Dermis blood vessel endothelial cell (primary cell): ENCODE measurements at places on chromosomes 12 and 14.

DNA sequence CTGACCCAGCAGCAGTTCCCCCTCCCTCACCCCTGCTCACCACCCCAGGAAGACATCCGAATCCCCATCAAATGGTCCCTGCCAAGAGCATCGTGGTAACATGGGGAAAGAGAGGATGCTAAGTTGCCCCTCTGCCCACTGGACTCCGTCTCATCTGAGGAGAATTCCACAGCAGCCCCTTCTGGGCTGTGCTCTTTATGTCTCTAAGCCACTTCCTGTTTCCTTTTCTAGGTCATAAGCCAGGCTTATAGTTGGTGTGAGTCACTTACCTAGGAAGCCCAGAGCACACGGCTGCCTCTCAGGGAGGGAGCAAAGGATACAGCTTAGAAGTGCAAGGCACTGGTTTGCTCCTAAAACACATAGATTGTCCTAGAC, 76.0 kb downstream of the VCPKMT start:
- DNase-seq = peak; percentile 90

DNA sequence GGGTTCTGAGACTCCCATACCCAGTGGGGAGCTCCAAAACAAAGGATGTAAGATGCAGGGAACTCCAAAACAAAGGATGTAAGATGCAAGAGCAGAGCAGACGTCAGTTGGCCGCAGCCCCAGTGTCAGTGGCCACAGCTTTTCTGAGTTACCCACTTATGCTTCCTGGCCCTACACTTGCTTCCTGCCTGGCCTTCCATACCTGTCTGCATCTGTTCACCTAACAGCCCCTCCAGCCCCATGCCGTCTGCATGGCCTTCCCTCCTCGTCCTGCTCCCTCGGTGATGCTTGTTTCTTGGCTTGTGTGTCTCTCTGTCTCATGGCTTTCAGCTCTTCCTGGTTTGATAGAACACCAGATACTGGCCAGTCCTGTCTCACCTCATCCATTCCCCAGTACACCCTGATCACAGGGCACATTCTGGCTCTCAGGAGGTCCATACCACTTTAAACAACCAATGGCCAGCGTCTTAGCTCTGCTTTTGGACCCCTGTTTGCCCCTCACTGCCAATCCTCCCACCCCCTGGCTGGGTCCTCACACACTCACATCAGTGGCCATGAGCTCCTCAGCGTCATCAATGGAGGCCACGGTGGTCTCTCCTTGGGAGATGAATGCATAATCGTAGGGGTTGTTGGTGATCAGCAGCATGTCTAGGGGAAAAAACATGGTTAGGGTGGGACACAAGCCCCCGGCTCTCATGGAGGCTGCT, 5.3 kb downstream of the MYH7 start:
- DNase-seq = no peak

- no peak for DNase-seq
These were observed 101.9 kb upstream of the BMP4 start for GRCh38 chr14:54058505-54058904.

DNA sequence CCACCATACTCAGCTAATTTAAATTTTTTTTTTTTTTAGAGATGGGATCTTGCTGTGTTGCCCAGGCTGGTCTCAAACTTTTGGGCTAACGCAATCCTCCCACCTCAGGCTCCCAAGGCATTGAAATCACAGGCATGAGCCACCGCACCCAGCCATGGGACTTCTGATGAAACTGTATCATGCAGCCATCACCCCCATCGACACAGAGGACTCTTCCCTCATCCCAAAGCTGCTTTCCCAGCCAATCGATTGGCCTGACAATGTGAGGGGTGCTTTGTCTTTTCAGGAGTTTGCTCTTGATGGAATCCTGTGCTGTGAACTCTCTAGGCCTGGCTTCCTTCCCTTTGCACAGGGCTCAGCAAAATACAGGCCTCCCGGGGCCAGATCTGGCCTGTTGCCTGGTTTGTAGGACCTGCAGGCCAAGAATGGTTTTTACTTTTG, 59.6 kb upstream of the NCOR2 start:
- DNase-seq = peak; percentile 91

- peak; percentile 57 for DNase-seq
These were observed 118.3 kb downstream of the MED13L start for GRCh38 chr12:116159175-116159574.

- DNase-seq = no peak
These were observed 827.9 kb downstream of the FLRT2 start for GRCh38 chr14:86357876-86358275.

DNA sequence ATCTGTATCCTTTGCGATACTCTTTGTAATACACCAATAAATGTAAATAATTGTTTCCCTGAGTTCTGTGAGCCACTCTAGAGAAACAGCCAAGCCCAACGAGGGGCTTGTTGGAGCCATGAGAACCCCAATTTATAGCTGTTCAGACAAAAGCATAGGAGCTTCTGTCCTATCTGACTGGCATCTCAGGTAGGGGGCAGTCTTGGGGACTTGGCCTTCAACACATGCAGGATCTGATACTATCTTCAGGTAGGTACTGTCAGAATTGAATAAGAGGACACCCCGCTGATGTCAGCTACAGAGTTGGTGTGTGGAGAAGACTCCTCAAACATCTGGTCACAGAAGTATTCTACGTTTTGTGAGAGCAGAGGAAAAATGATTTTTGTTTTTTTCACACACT, 25.3 kb downstream of the TXNDC16 start:
- no peak for DNase-seq
